ENCODE measurements at places on chromosomes 3 and 15.

DNA sequence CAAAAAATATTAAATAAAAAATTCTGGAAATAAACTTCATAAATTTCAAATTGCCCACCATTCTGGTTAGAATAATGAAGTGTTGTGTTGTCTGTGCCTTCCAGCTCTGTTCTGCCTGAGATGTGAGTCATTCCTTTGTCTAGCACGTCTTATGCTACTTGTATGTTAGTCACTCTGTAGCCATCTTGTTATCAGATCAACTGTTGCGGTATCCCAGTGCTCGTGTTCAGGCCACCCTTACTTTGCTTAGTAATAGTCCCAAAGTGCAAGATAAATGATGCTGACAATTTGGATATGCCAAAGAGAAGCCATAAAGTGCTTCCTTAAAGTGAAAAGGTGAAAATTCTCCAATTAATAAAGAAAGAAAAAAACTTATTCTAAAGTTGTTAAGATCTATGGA lies 527.5 kb downstream of the NAALADL2 start:
- no peak for DNase-seq

- no peak for DNase-seq
Observed at GRCh38 chr3:29827756-29828155, 546.9 kb downstream of the RBMS3 start.

DNA sequence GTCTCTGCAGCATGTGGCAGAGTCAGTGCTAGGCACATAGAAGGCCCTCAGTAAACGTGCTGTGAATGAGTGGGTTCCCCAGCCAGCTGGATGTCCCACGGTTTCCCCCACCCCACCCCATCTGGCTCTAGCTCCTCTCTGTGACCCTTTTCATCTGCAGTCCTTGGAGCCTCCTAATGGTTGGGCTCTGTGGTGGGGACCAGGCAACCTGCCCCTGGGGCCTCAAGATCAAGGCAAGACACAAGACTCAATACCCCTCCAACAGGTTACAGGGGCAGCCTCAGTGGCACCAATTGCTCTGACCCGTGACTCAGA lies 17.1 kb upstream of the CYP11A1 start:
- no peak for DNase-seq

GRCh38 chr3:144229953-144230352 lies 258.3 kb downstream of the DIPK2A start:
- no peak for DNase-seq

- DNase-seq, result no peak
Observed at GRCh38 chr3:86921971-86922680, 68.8 kb downstream of the VGLL3 start.

DNA sequence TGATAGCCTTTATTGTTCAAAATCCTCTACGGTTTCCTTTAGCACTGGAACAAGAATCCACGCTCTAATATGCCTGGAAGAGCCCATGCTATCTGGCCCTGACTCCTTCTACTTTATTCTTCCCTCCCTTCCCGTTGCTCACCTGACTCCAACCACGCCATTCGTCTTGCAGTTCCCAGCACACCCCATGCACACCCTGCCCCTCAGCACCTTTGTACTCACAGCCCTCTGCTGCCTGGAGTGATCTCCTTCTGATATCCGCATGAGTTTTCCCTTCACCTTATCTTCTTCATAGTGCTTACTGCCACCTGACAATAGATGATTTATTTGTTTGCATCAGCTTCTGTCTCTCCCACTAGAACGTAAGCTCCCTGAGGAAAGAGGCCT lies 16.6 kb upstream of the BCL2A1 start:
- no peak for DNase-seq

DNA sequence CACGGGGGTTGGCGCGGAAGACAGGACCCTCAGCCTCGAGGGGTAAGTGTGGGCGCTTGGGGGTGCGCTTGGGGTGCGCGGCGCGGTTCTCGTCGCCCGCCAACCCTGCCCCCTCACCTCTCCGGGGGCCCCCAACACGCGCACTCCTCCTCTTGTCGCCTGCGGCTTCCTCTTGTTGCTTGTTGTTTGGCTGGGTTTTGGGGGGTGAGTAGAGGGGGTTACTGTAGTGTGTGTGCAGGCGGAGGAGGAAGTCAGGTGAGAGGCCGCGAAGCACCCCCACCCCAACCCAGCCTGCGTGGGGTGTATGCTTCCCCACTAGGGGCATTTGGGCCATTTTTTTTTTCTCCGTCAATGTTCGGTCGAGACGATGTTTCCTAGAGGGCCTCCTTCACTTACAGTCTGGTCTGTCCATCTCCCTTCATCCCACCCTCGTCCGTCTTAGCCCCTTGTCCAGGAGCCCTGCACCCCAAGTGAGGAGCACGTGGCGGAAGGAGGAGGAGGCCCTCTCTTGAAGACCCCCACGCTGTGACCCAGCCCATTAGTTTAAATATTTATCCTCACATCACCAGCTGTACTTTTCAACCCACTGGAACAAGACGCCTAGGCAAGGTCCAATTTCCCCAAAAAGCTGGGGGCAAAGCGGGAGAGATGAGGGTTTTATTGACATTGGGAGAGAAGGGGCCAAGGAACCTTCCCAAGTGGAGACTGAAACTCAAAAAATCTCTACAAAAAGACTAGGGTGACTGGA lies 20.4 kb upstream of the SATB1 start:
- DNase-seq, result peak; percentile 68

- no peak for DNase-seq
Observed at GRCh38 chr3:123491966-123492587, 43.2 kb upstream of the ADCY5 start.

DNA sequence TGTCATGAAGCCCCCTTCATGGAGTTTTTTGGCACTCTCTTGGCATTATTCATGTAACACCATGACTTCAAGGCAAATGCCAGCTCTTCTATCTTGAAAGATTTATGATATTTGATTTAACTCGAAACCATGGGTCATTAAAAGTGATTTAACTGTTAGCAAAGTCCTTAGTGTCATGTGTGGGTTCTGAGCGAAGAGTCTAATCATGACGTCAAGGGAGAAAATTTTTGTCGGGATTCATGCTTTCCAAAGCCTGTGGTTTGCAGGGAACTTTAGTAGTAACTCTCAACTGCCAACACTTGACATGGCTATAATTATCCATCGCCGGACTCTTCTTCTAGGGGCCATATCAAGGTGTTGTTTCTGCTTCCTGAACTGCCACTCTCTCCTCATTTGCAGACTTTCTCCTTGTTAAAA lies 11.5 kb downstream of the GXYLT2 start:
- DNase-seq, result no peak

DNA sequence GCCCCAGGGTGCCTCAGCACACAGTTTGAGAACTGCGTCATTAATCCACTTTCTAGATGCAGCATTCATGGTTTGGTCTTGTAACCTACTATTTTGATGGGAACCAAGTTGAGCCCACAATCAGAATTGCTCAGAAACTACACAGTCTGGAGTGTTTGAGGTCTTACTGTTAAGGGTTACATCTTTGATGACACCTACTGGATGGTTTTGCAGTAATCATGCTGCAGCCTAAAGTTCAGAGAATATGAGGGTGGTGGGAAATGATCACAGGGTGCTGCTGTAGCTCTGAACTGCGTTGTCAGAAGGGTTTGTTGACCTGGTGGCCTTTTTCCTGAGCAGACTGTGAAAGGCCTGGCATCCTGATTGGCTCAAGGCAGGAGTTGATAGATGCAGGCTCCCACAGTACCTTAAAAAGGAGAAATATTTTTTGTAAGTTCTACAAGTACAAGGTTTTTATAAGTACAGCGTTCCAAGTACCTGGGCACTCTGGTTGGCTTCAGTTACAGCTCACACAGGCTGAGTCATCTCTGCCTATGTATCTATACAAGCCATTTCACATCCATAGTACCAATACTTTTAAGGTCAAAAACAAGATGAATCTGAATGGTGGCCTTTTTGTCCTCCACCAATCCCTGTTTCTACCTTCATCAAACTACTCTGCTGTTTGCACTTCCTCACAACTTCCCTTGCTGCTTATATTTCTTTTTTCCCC lies 60.5 kb upstream of the ACKR4 start:
- DNase-seq, result no peak

DNA sequence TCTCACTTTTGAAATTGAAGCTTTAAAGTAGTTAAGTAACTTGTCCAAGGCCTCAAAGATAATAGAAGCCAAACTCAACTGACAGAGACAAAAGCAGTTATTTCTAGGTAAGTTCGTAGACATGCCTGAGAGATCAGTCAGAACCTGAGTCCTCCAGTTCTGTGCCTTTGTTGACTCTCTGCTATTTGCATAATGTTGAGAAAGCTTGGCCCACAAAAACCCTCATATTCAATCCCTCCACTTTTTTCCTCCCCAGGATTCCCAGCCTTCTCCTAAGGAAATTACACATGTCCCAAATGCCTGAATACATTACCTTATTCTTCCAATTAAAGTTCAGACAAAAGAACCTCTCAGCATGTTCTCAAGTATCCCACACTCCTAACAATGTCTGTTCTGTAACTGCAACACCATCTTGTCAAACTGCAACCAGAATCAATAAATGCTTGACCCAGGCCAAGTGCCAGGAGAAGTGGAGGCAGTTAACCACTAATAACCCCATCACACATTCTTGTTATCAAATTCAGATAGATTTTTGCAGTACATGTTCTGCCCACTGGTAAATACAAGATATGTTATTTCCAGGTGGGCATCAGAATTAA lies 217.8 kb downstream of the LRRC3B start:
- no peak for DNase-seq

DNA sequence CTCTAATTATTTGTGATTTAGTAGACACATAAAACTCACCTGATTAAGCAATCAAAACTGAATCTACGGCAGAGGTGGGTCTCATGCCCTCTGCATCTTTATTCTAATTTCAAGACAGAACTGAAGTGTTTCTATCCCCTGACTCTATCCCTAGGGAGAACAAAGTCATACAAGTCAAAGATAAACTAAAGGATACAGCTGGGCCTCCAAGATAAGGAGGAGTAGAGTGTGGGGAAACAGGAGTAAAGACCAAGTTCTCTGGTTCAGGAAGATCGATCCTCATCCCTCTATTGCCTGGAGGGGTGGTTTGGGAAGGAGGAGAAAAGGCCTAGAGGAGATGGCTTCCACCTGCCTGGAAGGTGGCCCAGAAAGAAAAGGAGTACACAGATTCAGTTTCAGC lies 58.7 kb upstream of the BBX start:
- no peak for DNase-seq

DNA sequence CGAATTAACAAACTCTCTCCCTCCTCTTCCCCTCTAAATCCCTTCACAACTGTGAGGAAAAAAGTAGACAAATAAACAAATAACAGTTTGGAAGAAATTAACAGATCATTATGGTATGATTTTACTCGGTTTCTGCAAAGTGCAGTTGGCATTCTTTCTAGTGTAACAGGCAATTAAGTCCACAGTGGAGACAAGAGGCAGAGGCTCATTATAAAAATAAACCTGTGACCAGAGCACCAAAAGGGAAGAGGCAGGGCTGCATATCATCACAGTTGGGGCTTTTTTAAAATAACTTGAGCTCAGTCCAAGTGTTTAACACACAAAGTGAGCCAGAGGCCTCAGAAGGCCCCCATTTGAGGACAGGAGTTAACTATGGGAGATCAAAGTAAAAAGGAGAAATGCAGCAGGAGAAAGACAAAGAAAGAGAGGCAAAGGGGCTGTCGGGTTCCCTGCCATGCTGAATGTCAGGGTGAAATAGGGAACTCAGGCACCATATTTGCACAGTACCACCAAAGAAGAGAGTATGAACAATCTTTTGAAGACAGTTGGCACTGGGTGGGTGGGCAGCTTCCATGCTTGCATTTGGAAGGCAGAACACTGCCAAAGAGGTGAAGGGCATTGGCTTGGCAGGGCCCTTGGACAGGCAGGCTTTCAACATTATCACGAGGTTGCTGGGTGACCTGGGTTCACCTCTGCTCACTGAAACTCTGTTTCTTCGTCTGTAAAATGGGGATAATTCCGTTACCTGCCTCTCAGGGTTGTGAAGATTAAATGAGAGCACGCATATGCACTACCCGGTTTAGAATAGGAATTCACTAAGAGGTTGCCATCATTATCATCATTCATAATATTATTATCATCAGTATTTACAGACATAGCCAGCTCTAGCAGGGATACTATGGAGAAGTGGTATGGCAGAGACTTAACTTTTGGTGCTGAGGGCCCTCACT lies 134.5 kb downstream of the MEX3B start:
- no peak for DNase-seq

DNA sequence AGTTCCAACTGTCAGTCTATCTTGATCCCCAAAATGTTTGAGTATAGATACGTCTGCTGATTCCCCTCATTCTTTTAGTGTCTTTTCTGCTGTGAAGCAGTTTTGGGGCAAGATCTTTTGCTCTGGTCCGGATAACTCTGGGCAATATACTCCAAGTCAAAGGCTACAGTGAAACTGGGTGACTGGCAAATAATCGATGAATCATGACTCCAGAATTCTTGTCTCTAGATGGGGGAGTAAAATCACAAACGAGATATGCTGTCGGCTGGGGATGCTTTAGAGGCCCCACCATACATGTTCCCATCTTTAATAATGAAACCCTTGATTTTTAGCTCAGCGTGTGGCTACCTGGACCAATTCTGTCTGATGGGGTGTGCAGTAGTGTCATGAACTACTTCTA lies 76.5 kb downstream of the KLF13 start:
- no peak for DNase-seq

DNA sequence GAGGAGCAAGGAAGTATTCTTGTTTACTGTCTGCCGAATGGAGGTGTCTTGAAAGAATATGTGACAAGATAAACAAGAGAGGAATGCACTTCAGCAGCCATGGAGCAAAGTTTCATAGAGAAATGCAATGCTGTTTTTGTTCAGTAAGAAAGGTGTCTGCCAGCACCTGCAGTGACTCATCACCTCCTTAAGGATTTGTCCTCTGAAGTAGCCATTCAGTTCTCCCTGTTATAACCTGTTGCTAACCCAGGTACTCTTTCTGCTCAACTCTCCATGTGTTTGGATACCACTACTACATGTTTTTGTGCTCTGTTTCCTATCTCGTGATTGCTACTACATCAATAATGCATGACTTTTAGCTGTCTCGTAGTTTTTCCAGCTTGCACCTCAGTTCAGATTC lies 328.9 kb downstream of the CHL1 start:
- no peak for DNase-seq

DNA sequence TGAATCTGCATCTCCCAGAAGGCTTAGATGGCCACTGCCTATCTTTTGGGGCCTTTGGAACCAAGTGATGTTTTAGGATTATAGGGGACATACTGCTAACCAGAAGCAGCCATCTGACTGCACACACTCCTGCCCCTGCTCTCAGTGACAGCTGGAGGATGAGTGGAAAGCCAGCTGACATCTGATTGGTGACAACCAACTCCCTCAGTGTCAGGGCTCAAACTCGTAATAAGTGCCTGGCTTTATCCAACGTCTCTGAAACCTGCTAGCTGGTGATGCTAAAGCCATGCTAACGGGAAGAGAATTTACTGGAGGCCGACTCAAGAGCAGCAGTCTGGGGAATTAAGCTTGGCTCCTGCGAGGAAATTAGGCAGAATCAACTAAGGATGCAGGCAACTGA lies 35.1 kb downstream of the KY start:
- DNase-seq, result no peak

DNA sequence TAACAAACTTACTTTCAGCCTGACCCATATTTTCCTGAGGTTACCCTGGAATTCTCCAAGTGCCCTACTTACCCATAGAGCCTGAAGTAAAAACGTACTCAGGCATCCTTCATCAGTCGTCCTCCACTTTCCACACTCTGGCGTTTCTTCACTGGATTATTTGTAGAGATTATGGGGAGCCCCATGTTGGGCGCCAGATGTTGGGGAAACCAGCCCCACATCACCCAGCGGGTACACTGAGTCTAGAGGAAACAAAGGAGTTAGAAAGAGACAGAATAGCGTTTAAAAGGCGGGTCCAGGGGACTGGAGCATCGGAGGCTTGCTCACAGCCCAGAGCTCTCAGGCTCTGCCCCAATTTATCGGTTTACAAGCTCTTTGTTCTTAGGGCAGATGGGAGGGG lies 9.7 kb upstream of the SLC28A2 start:
- DNase-seq, result no peak

- no peak for DNase-seq
Observed at GRCh38 chr15:33971811-33972210, 3.5 kb downstream of the CHRM5 start.

All from stimulated activated naive CD4-positive, alpha-beta T cell treated with Interleukin-2 at 50 U/mL for 16 hours (primary cell).